Epithelial cell of proximal tubule (primary cell): ENCODE measurements at places on chromosomes 11 and 22. TPM values are rescaled to one million over a fixed set of nuclear protein-coding genes. Genes with fewer than 3 reads are reported as not detected.

- no peak for DNase-seq
Observed at GRCh38 chr11:85444479-85444878, 182.7 kb downstream of the DLG2 start.

- DNase-seq: no peak
Observed at GRCh38 chr22:28009272-28009827, 90.3 kb upstream of the PITPNB start.

GRCh38 chr22:17269607-17270261, 50.5 kb upstream of the ADA2 start:
- DNase-seq: no peak

GRCh38 chr11:102384419-102385079, 37.5 kb downstream of the BIRC2 start:
- no peak for DNase-seq

DNA sequence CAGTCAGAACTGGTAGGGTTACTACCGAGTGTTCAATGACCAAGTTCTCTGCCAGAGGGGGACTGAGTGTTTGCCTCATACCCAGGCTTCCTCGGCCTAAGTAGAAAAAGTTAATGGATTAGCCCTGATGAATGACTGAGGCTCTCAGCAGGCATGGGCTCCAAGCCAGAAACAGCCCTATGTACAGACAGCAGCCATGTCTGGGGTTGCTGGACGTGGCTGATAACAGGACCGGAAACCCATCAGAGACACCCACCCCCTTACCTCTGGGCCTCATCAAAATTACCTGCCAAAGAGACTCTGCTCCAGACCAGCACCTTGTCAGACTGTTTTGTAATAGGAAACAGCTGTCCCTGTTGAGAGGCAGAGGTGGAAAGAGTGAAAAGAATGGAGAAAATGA, 351.4 kb downstream of the ETS1 start:
- no peak for DNase-seq

DNA sequence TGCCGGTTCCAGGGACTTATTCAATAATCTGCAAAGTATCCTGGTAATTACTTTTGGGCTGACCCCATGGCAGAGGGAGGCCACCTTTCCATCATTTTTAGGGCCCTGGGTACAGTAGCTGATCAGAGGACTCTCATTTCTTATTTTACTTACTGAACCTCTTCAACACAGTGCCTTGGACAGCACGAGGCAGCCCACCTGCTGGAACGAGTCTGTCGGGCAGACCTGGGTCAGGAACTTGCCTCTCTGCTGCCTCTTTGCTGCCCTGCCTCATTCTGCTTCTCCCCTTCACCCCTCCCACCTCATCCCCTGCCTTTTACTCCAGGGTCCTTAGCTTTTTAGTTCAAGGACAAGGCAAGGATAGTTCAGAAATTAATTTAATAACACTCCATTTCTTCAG, 204.5 kb downstream of the CSNK2A3 start:
- DNase-seq: no peak

- no peak for DNase-seq
Observed at GRCh38 chr11:69442807-69443137, 38.7 kb upstream of the LINC01488 start.

DNA sequence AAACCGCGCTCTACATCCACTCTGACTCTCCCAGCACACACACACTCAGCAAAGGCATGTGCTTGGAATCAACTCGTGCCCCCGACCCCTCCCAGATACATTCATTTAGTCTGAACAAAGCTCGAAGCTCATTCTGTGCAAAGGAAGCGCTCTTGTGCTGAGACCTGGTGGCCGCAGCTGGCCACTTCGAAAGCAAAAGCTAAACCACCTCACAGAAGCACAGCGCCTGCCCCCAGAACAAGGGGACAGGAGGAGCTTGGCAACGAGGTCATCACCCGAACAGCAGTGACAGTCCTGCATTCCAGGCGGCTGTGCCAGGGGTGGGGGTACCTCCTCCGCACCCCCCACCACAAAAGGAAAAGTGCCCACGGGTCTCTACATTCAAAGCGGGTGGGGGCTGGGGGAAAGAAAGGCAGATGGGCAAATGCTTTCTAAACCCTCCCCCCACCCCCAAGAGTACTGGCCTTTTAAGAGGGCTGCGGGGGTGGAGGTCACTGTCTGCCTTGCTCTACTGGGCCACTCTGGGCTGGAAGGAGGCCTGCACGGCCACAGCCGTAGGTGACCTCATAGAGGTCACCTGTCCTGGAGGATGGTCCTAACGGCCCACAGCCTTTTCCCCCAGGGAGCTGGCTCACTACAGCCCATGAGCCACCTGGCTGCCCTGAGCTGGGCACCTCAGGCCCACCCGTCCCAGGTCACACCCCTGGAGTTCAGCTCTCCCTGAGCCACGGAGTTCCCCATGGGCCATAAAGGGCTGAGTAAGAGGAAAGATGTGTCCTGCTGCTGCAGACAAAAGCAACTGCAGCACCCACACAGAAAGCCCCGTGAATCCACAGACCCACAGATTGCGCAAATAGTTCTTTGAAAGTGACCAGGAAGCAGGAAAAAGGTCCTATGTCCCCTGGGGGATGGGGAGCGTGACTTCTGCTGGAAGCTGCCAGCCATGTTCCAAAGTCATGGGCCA, 21.3 kb downstream of the CBX7 start:
- DNase-seq: no peak

DNA sequence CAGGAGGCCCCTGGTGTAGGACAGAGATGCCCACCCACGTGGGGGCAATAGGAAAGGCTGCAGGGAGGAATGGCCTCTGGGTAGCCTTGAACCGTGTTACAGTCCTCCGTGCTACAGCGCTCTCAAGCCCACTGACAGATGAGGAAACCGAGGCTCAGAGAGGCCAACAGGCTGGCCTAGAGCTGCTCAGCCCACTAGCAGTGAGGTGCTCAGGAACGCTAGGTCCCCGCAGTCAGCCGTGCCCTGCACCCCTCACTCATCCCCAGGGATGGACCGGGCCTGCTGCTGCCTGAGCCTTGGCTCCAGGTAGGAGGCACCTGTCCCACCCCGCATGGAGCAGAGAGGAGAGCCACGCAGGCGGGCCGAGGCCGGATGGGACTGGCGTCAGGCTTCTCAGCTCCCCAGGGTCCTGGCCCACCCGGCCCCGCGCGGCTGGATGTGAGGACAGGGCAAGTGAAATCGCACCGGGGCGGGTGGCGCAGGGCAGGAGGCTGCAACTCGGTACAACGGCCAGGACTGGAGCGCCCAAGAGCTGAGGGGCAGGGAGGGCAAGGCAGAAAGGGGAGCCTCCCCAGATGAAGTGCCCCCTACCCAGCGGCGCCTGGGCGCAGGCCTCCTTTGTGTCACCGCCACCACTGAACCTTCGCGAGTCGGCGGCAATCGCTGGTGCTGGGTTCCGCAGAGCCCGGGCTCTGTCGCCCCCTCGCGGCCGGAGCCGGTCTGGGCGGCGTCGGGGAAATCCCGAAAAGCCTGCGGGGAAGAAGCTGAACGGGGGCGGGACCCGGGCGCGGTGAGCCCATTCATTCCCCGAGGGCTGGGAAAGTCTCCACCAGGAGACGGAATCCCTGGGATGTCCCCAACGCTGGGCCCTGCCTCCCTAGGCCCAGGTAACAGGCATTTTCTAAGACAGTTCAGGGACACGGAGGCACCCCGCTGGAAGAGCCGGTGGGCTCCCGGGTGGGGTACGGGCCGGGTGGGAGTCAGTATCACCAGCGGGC, 8.4 kb upstream of the SLC2A11 start:
- DNase-seq: no peak

The POU2AF3 gene
- total RNA-seq: 0.69 TPM in 1 of 2 replicates, not detected in the other

The FIBP gene
- 85.3 and 135 TPM in 2 replicates for total RNA-seq

The FSHB gene
- not detected in 2 replicates for total RNA-seq

The PYGM gene
- not detected in 2 replicates for total RNA-seq

The SLC15A3 gene
- total RNA-seq: 0.43 and 0.86 TPM in 2 replicates

The PTH gene
- not detected in 2 replicates for total RNA-seq

The BBOX1 gene
- total RNA-seq: not detected in 2 replicates
